ENCODE measurements at places on chromosomes 5 and 9.

- no peak for DNase-seq
These were observed 21.5 kb upstream of the WDR38 start for GRCh38 chr9:124831642-124832364.

- peak; percentile 71 for DNase-seq
These were observed 446 bp downstream of the FBXL17 start for GRCh38 chr5:108381350-108381953.

DNA sequence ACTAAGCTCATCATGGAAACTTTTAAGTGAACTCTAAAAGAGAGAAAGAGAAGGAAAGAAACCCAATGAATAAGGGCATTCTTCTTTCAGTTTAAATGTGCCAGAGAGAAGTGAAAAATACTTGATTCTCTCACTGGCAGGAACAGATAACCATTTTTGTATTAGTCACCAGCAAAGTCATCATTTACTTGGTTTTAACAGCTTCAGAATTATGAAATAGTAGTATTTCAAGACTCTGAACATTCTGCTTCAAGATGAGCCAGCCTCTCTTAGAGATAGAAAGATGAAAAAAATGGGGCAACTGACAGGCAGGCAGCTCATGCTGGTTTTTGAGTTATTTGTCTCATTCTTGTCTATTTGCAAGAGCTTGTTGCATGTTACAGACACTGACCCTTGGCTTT lies 103.5 kb downstream of the GCNT1 start:
- DNase-seq: no peak

DNA sequence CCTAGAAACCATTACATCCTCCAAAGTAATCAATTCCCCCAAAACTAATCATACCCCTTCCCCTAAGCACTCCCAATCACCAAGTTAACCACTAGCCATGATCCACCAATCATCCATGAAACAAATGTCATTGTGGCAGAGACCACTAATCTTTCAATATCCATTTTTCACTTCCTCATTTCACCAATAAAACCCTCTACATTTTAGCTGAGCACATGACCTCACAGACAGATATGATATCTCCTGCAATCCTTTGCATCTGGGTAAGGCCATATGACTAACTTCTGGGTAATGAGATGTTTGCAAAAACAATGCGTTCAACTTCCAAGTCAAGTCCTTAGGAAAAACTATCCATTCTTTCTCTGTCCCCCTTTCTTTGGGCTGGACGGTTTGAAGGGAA lies 20.7 kb downstream of the OR2S2 start:
- no peak for DNase-seq

GRCh38 chr9:69824499-69825252 lies 4.1 kb downstream of the CFAP95 start:
- no peak for DNase-seq

DNA sequence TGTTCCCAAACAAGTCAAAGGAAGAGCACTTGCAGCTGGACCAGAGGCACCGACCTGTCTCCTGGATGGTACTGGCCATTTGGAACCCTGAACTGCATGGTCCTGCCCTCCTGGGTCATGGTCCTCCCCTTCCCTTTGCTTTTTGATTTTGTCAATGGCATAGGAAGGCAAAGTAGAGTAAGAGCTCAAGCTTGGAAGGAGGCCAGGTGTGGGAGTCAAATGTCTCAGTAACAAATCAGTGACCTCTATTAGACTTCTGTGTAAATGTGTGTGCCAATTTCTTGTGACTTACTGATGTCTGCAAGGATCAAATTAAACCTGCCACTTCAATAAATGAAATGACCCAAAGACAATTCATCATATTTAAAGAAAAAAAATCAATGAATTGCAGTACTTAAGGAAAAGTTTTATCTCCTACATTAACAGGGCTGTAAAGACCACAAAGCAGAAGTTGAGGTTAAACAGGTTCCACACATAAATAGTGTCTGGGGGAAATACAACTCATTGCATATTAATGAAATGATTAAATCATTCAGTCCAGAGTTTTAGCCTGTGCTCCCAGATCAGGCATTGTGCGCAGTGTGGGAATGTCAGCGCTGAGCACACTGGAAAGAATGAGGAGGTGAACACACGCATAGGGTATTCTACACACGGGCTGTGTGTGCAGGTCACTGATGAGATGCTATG lies 32.7 kb downstream of the OSMR start:
- DNase-seq: no peak

- no peak for DNase-seq
These were observed 396.5 kb downstream of the ANXA1 start for GRCh38 chr9:73548201-73548600.

- DNase-seq: no peak
These were observed 62.1 kb downstream of the SEMA5A start for GRCh38 chr5:9483779-9484178.

- DNase-seq: peak; percentile 86
These were observed 473.6 kb upstream of the TNC start for GRCh38 chr9:115591584-115591984.

DNA sequence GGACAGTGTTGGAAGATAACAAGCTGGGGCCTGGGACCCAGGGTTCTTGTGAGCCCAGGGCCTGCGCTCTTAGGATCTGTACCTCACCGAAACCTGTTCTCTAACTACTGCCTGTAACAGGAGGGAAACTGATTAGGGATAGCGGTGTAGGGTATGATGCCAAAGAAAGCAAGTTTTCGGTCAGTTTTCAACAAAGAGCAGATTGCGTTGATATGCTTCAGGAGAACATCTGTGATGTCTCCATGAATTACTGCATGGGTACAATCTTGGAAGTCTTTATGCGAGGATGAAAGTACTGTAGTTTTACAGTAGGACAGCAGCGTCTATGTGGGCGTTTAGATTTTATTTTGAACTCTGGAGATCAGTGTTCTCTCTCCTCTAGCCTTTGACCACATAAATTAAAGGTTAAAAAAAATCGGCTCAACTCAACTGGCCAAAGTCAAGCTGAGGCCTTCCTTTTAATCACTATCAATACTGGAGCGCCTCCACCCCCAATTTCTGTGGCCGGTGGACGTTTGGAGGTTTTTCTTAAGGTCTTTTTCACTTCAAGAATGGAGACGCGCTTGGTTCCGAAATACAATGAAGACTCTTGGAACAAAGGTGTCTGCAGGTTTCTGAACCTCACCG lies 3.0 kb downstream of the NFIL3 start:
- DNase-seq: no peak

DNA sequence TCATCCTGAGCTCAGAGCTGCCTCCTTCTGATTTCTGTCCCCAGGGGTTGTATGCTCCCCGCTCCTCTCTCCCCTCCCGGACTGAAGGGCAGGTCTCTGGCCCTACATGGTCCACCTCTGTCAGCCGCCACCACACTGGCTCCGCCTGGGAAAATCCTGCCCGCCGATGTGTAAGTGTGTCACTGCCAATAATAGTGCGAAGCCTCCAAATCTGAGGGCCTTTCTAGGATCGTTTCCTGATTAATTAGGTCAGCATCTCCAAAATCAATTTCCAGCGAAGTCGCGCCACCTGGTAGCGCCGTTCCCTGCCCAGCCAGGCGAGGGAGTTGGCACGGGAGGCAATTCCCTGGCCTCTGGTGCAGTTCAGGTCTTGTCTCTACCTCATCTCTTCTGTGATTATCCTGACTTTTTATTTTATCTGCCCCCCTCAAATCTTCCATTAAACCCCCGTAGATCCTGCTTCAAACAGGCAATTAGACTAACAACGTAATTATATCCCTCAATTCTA lies 73.5 kb downstream of the ZNF618 start:
- no peak for DNase-seq

- DNase-seq: no peak
These were observed 223.2 kb downstream of the PCSK1 start for GRCh38 chr5:96209829-96210228.

GRCh38 chr5:55324815-55325418 lies 17.1 kb downstream of the MTREX start:
- peak; percentile 22 for DNase-seq

- no peak for DNase-seq
These were observed 34.5 kb upstream of the MED27 start for GRCh38 chr9:132114102-132114707.

- no peak for DNase-seq
These were observed 44.5 kb upstream of the CTSL start for GRCh38 chr9:87681271-87682061.

GRCh38 chr9:109903515-109904138 lies 123.6 kb downstream of the PALM2AKAP2 start:
- DNase-seq: peak; percentile 72
